ENCODE measurements at places on chromosomes 12 and 14. TPM values are rescaled to one million over a fixed set of nuclear protein-coding genes. Genes with fewer than 3 reads are reported as not detected.

DNA sequence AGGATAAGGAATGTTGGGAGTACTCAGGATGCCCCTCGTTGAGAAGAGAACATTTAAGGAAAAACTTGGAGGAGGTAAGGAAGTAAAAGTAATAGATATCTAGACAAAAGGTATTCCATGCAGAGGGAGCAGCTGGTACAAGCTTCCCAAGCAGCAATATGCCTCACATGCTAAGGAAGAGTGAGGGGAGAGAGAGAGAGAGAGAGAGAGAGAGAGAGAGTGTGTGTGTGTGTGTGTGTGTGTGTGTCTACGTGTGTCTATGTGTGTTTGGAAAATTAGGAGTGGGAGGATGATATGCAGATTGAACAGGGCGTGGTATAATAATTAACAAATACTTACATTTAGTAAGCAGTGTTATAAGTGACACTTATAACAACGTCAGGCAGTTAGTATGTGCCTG, 9.2 kb upstream of the PARP11 start:
- H3K36me3 ChIP-seq, result no peaks in the 10 kb centered on the region
- H3K27ac ChIP-seq, result no peak overlapping the region
- H3K4me1 ChIP-seq, result no peaks in the 10 kb centered on the region
- no peak for DNase-seq
- H3K27me3 ChIP-seq, result no peaks in the 10 kb centered on the region
- H3K4me3 ChIP-seq, result no peak overlapping the region

- H3K27ac ChIP-seq, result no peak overlapping the region
- H3K36me3 ChIP-seq, result no peaks in the 10 kb centered on the region
- H3K27me3 ChIP-seq, result no peaks in the 10 kb centered on the region
- peaks cover 3% of the 10 kb centered on the region for H3K4me1 ChIP-seq
- H3K4me3 ChIP-seq, result no peak overlapping the region
Observed at GRCh38 chr12:65608319-65608916, 215.9 kb upstream of the HMGA2 start.

- DNase-seq, result no peak
- peak overlapping the region; percentile 28 for H3K27ac ChIP-seq
- H3K27me3 ChIP-seq, result no peaks in the 10 kb centered on the region
- no peak overlapping the region for H3K4me3 ChIP-seq
Observed at GRCh38 chr14:73725116-73726024, 11.2 kb upstream of the PNMA1 start.

Gene LRRK2
- 5.1 TPM for total RNA-seq

Gene MANSC4
- 3.4 TPM for total RNA-seq
